B cell (primary cell): ENCODE measurements at places on chromosomes 7 and 10. TPM values are rescaled to one million over a fixed set of nuclear protein-coding genes. Genes with fewer than 3 reads are reported as not detected.

GRCh38 chr10:91477236-91477635 lies 67.1 kb downstream of the HECTD2 start:
- H3K27ac ChIP-seq = no peak overlapping the region
- H3K27me3 ChIP-seq = no peaks in the 10 kb centered on the region
- DNase-seq = no peak
- no peaks in the 10 kb centered on the region for H3K36me3 ChIP-seq
- H3K4me3 ChIP-seq = no peak overlapping the region
- no peaks in the 10 kb centered on the region for H3K4me1 ChIP-seq

DNA sequence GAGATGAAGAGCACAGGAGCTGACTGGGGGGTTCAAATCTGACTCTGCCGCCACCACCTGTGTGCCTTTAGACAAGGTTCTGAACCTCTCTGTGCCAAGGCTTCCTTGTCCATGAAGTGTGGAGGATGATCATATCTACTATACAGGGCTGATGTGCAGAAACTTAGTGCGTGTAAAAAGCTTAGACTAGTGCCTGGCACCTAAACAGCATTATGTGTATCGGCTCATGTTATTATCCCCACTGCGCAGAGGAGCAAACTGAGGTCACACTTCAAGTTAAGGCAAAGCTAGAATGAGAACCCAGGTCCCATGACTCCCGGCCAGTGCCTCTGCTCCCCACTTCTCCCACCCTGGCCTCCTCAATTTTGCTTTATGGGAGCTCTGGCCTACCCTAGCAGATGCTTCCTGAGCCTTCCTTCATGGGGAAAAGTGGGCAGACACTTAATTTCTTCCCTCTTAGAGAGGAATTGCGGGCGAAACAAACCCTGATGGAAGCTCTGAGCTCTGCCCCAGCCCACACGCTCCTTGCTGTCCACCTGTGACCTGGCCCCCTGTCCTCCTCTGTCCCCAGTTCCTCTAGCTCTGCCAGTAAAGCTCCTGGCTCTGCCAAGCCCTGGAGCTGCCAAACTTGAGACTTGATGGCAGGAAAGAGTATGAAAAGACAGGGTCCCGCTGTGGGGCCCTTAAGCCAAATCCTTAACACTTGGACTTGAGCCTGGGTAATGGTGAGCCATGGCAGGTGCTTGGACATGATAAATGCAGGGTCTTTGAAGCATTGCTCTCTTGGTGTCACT lies 71.0 kb downstream of the CDH23 start:
- no peak overlapping the region for H3K27ac ChIP-seq
- no peaks in the 10 kb centered on the region for H3K4me1 ChIP-seq
- no peak for DNase-seq
- no peaks in the 10 kb centered on the region for H3K27me3 ChIP-seq
- H3K36me3 ChIP-seq = no peaks in the 10 kb centered on the region

- H3K4me3 ChIP-seq = no peak overlapping the region
- H3K4me1 ChIP-seq = peaks cover 35% of the 10 kb centered on the region
Measured at GRCh38 chr7:65004575-65004974, 1.9 kb downstream of the ERV3-1 start.

DNA sequence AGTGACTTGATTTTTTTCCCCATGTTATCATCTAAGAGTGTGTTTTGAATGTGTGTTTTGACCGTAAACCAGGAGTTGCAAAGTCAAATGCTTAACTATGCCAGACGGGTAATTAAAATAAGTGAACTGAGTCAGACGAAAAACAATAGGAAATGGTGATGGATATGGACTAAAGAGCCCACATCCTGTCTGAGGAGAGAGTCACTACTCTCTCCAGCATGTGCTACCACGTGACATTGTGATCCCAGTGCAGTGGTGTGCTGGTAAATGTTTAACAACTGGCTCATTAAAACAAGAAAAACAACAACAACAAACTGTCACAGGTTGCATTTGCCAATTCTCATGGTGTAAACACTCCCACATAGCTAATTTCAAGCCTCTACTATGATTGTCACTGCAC lies 164.3 kb downstream of the SUGCT start:
- H3K4me1 ChIP-seq = no peaks in the 10 kb centered on the region
- no peak overlapping the region for H3K4me3 ChIP-seq
- no peaks in the 10 kb centered on the region for H3K27me3 ChIP-seq
- DNase-seq = no peak

DNA sequence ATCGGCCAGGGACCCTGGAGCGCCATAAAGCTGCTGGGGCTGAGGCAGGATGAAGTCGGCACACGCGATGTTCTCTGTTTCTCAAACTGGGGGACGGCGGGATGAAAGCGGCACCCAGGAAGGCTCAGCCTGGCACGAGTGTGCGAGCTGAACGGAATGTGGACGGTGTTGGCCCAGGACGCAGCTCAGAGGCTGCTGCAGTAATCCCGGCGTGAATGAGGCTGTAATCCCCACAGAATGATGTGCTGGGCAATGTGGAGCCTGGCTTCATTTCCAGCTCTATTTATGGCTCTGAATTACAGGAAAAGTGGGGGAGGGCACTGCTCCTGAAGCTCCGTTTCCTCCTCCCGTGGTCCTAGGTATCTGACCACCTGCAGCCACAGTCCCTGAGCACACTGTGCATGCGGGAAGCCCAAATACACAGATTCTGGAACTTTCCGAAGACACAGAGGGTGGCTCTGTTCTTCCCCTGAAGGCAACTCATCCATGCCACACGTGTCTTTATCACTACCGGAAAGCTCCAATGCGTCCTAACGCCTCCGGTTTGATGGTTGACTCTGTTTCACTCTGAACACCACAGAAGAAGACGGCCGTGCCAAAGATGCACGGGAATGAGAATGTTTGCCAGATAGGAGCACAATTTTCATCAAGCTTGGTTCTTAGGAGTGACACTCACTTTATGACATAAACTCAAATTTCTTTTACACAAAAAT lies 37.6 kb downstream of the KLF6 start:
- DNase-seq = no peak
- H3K27ac ChIP-seq = no peak overlapping the region
- H3K36me3 ChIP-seq = no peaks in the 10 kb centered on the region

- no peaks in the 10 kb centered on the region for H3K36me3 ChIP-seq
- no peak overlapping the region for H3K27ac ChIP-seq
- peaks cover 29% of the 10 kb centered on the region for H3K27me3 ChIP-seq
- no peak overlapping the region for H3K4me3 ChIP-seq
Measured at GRCh38 chr7:13988065-13988464, 1.4 kb downstream of the ETV1 start.

- H3K27me3 ChIP-seq = peaks cover 3% of the 10 kb centered on the region
- DNase-seq = no peak
- no peaks in the 10 kb centered on the region for H3K4me1 ChIP-seq
- no peaks in the 10 kb centered on the region for H3K36me3 ChIP-seq
- no peak overlapping the region for H3K27ac ChIP-seq
Measured at GRCh38 chr10:75469006-75469616, 37.7 kb downstream of the LRMDA start.

DNA sequence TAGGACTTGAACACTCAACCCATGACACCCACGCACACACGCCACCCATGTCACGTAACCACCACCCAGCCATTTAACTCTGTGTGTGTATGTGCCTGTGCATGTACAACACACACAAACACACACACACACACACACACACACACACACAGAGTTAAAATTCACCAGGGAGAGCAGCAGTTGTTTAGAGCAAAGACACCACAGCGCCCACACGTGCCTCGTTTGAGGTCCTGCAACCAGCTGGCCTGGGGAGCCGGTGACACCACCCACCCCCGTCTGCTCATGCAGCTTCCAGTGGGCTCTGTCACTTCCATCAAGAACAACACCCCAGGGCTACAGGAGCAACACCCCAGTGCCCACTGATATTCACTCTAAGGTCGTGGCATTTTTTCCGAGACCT lies 97.4 kb downstream of the ELFN1 start:
- no peaks in the 10 kb centered on the region for H3K36me3 ChIP-seq
- no peak for DNase-seq
- H3K4me3 ChIP-seq = no peak overlapping the region
- no peaks in the 10 kb centered on the region for H3K27me3 ChIP-seq
- no peak overlapping the region for H3K27ac ChIP-seq
- no peaks in the 10 kb centered on the region for H3K4me1 ChIP-seq

GRCh38 chr10:122171302-122172075 lies 99.6 kb upstream of the BTBD16 start:
- no peaks in the 10 kb centered on the region for H3K36me3 ChIP-seq
- peaks cover 4% of the 10 kb centered on the region for H3K27me3 ChIP-seq
- no peak overlapping the region for H3K27ac ChIP-seq
- no peaks in the 10 kb centered on the region for H3K4me1 ChIP-seq
- no peak overlapping the region for H3K4me3 ChIP-seq

GRCh38 chr10:62199584-62199983 lies 69.1 kb downstream of the RTKN2 start:
- DNase-seq = no peak
- peaks cover 4% of the 10 kb centered on the region for H3K4me1 ChIP-seq
- H3K36me3 ChIP-seq = no peaks in the 10 kb centered on the region
- H3K4me3 ChIP-seq = no peak overlapping the region
- H3K27me3 ChIP-seq = no peaks in the 10 kb centered on the region

- no peak overlapping the region for H3K27ac ChIP-seq
- H3K4me3 ChIP-seq = no peak overlapping the region
Measured at GRCh38 chr7:83439026-83439425, 209.9 kb downstream of the SEMA3E start.

- H3K4me3 ChIP-seq = no peak overlapping the region
- no peaks in the 10 kb centered on the region for H3K27me3 ChIP-seq
- H3K27ac ChIP-seq = no peak overlapping the region
- H3K36me3 ChIP-seq = no peaks in the 10 kb centered on the region
Measured at GRCh38 chr10:54772468-54773122, 28.4 kb downstream of the PCDH15 start.

DNA sequence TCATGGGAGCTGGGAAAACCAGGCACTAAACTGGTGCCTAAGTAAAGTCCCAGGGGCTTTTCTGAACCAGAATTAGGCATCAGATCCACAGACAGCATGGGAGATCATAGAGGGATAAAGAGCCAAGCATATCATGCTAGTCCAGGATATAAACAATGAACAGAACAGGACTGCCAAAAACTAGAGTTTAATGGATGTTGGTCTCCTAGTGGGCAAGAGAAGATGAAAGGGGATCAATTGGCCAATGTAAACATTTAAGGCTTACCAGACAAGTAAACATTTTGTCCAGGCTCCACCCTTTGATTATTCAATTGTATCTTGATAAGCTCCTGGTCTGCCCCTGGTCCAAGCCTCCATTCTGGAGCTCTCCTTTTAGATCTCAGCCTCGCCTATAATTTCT lies 18.9 kb downstream of the MACC1 start:
- no peak overlapping the region for H3K27ac ChIP-seq
- H3K27me3 ChIP-seq = no peaks in the 10 kb centered on the region
- peaks cover 42% of the 10 kb centered on the region for H3K4me1 ChIP-seq
- no peak for DNase-seq

DNA sequence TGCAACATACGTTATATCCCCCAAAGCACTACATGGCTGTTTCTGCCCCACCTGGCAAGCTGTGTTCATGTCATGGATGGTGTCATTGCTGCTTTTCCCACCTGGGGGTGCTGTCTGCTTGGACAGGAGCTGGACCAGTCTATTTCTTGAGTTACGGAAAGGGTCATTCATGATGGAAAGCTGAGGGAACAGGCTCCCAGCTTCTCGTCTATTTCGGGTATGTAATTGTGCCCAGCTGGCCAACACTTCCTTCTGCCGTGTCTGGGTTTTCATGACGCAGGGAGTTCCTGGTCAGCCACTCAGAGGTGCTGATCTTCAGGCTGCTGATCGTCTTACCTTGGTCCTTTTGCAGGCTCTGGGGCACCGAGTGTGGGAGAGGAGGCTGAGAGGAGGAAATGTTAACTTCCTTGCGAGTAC lies 8.6 kb downstream of the BTBD16 start:
- H3K4me3 ChIP-seq = no peak overlapping the region
- peaks cover 4% of the 10 kb centered on the region for H3K27me3 ChIP-seq
- peak; percentile 9 for DNase-seq
- H3K4me1 ChIP-seq = no peaks in the 10 kb centered on the region
- no peak overlapping the region for H3K27ac ChIP-seq

- H3K4me1 ChIP-seq = peaks cover 52% of the 10 kb centered on the region
- peak overlapping the region; percentile 88 for H3K27ac ChIP-seq
- peak overlapping the region; percentile 1 for H3K4me3 ChIP-seq
- no peaks in the 10 kb centered on the region for H3K36me3 ChIP-seq
- DNase-seq = peak; percentile 93
- no peaks in the 10 kb centered on the region for H3K27me3 ChIP-seq
Measured at GRCh38 chr10:79286318-79286951, 60.8 kb upstream of the PPIF start.

DNA sequence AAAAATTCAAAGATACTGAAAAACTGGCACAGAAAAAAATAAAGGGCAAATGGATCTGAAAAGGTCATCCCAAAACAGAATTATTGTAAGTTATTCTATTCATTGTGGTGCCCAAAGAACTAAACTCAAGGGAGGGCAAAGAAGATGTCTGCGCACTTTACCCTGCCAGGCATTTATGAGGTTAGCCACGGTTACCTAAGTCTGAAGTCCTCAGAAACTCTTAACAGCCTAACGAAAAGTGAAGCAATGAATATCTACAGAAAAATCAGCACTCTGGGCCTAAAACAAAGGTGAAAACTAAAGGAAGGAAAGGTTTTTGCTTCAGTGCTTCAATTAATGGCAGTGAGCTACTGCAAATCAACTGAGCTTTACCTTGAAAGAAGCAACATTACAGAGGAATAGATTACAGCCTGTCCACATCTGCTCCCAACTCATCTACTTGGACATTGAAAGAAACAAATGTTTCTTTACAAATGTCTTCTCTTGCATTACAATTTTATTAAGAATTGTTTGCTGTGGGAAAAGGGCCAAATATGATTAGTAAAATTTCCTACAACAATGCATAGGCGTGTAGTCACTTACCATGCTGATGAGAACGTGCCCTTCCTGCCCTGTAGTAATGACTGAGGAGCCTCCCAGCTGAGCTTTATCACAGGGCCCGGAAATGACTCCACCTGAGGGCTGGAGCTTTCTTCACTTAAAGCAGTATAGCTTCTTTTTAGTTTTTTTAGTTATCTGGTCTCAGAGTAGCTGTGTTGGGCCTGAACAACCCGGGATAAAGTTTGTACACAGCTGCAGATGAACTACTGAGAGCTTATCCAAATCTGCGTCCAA lies at the start of gene TUBAL3:
Gene TUBAL3 (minus strand): TSS at position 621 of the 834 bp plus-strand sequence. CDS start 36 bp downstream, at position 585.
- no peak within 1 kb of the TSS for H3K4me3 ChIP-seq
- no peaks in the 10 kb centered on the region for H3K4me1 ChIP-seq
- no peak for DNase-seq
- H3K27ac ChIP-seq = no peak within 1 kb of the TSS

- DNase-seq = no peak
- no peaks in the 10 kb centered on the region for H3K27me3 ChIP-seq
- no peak overlapping the region for H3K4me3 ChIP-seq
Measured at GRCh38 chr10:17144757-17145156, 15.1 kb upstream of the CUBN start.

GRCh38 chr10:131650771-131651673 lies 249.8 kb upstream of the PPP2R2D start:
- no peaks in the 10 kb centered on the region for H3K36me3 ChIP-seq
- H3K27me3 ChIP-seq = peaks cover 14% of the 10 kb centered on the region
- H3K4me3 ChIP-seq = no peak overlapping the region
- H3K4me1 ChIP-seq = no peaks in the 10 kb centered on the region

The FOXP2 gene
- total RNA-seq = not detected in 2 replicates

The CHAT gene
- not detected in 2 replicates for total RNA-seq

The RHOBTB1 gene
- 0.07 and 1.1 TPM in 2 replicates for total RNA-seq

The SPDYE11 gene
- total RNA-seq = not detected in 2 replicates

The TFR2 gene
- total RNA-seq = 8.3 and 10.0 TPM in 2 replicates

The FOXI2 gene
- not detected in 2 replicates for total RNA-seq

The GDF2 gene
- total RNA-seq = not detected in 2 replicates

The SDK1 gene
- total RNA-seq = 0.66 and 2.0 TPM in 2 replicates

The FAM25C gene
- total RNA-seq = not detected in 2 replicates

The PDLIM1 gene
- 123 and 126 TPM in 2 replicates for total RNA-seq
